ENCODE measurements at places on chromosomes 3 and 15.

- DNase-seq, result no peak
Measured at GRCh38 chr3:126107957-126108675, 24.2 kb upstream of the SLC41A3 start.

DNA sequence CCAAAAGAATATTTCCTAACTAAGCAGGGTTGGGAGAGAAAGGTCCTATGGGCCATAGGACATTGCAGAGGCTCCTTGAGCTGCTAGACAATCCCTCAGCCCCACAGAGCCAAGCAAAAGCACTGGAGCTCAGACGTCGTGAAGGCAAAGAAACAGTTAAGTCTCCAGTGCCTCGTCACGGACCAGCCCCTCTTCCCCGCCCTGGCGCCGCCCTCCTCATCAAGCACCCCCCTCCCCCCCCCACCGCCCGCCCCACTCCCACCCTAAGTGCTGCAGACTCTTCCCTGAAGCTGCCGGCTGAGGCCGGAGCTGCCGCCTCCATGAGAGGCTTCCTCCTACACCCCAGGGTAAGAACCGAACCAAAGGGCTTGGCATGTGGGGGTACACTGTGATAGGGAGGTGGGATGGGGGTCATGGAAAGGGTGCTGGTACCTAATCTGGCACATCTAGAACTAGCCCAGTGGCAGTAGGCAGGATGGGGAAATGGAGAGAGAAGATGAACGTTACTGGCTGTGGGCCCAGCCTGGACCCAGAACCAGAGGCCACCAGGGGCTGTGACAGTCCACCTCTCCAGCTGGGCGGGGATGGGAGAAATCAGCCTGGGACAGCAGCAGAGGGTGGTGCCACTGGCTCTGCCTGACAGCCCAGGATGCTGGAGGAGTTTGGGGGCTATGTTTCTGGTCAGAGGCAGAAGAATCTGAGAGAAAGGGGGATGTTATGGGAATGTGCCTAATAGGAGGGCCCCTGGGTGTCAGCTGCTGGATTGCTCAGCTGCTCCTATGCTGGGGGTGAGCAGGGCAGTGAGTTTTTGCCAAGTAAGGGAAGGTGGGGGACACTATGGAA lies at the start of gene MAP1A:
Gene MAP1A (plus strand): TSS at position 255 of the 843 bp plus-strand sequence. CDS start 3,866 bp downstream, outside the sequence.
- no peak for DNase-seq

DNA sequence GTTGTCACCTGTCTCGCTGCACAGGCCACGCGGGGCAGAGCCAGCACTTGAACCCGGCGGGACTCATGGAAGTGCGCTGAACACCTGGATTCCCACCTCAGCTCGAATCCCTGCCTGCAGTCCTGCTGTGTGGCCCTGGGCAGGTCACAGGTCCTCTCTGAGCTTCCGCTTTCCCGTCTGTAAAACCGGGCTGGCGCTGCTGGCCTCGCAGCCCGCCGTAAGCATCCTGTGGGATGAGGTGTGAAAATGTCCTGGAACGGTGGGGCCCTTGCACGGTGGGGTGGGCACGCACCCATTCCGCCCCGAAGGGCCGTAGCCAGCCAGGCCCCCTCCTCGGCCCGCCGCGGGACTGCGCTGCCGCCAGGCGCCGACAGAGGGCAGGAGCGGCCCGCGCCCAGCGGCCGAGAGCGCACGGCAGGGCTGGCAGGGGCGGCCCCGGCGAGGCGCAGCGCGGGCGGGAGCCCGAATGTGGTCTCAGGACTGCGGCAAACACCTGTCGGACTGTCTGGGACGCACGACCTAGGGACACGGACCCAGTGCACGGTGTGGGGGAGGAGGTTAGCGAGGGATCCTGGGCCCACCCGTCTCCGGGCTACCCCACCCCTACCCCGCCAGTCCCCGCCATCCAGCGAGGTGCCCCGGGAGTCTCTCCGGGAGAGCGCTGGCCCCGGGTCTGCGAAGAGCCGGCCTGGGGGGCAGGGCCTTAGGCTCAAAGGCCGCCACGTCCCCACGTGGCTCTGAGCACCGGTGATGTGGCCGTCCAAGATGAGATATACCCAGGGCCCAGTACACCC lies 40.4 kb downstream of the DNAJB8 start:
- DNase-seq, result peak; percentile 23

GRCh38 chr3:52366527-52366926 lies 50.4 kb downstream of the DNAH1 start:
- no peak for DNase-seq
